BJ (cell line): ENCODE measurements at places on chromosomes 7 and 10. TPM values are rescaled to one million over a fixed set of nuclear protein-coding genes. Genes with fewer than 3 reads are reported as not detected.
A peak's percentile ranks its signal among the peaks of the same experiment; 100 is the strongest.

DNA sequence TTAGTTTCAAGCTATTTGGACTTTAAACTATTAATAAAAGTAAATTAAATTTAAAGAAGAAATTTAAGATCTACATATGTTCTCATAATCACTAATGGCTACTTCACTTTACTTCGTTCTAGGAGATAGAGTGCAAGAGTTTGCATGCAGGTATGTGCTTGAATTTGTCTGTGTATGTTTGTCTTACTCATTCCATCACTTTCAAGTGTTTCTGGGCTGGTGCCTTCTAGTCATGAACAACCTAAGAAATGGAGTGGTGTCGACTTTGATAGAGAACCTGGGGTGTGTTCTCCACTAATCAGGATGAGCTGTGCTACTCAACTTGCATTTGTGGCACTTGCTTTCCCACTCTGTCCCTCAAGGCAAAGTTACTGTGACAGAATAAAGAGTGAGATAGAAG lies 169.9 kb downstream of the KCND2 start:
- no peak for DNase-seq

- DNase-seq: no peak
Observed at GRCh38 chr7:81462672-81463071, 307.2 kb downstream of the HGF start.

DNA sequence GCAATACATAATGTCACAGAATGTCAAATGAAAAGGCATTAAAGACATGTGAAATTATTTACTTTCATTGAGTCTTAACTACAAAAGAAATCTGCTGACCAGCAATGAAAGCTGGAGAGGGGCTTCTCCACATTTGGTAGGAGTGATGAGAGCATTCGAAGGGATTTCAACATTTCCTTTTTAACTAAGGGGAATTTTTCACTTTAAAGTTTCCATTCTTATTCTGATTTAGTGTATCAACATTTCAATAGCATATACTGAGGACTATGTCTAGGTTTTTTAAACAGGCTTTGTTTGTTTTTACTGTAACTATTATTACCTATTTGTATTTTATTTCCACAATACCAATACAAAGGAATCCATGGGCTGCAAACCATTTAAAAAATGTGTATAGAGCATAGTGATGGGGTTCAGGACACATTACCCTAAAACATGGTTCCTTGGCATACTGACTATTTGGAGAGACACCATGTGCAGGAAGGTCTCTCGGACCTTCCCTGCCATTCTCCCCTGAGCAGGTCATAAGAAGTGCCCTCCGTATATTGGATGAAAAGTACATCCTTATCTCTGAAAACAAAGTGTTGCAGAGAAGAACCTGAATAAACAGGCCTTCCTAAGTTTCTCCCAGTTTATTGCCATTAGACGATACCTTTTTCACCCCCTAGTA lies 278.7 kb downstream of the DOCK4 start:
- DNase-seq: no peak

DNA sequence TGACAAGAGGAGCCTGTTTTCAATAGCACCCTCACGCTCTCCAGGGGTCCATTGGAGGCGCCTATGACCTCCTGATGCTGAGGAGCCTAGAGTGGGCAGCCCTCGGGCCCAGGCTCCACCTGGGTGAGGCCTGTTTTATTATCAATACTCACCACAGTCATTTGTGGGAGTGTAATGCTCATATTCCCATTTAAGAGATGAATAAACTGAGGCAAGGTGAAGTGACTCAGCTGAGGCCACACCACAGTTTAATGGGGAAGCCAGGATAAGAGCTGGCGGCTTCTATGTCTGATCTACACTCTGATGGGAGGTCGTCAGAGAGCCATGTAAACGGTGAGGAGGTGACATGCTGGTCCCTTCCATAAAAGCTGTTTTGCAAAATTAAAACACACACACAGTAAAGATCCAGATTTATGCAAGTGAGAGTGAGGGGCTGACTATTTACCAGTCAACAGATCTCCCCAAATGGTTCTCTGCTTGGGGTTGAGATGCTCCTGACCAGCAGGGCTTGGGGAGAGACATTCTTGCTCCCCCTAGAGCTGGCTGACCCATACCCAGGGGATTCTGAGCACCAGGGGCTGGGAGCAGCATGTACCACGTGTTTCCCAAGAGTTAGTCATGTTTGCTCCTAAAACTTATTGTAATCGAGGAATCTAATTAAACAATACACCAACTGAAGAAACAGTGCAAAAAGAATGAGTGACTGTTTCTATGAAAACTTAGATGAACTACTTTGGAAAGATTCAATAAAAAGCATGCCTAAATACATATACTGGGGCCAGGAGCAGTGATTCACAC lies 81.0 kb upstream of the INSIG1 start:
- DNase-seq: no peak

- DNase-seq: peak; percentile 90
Observed at GRCh38 chr7:155166673-155167370, 96.7 kb downstream of the HTR5A start.

DNA sequence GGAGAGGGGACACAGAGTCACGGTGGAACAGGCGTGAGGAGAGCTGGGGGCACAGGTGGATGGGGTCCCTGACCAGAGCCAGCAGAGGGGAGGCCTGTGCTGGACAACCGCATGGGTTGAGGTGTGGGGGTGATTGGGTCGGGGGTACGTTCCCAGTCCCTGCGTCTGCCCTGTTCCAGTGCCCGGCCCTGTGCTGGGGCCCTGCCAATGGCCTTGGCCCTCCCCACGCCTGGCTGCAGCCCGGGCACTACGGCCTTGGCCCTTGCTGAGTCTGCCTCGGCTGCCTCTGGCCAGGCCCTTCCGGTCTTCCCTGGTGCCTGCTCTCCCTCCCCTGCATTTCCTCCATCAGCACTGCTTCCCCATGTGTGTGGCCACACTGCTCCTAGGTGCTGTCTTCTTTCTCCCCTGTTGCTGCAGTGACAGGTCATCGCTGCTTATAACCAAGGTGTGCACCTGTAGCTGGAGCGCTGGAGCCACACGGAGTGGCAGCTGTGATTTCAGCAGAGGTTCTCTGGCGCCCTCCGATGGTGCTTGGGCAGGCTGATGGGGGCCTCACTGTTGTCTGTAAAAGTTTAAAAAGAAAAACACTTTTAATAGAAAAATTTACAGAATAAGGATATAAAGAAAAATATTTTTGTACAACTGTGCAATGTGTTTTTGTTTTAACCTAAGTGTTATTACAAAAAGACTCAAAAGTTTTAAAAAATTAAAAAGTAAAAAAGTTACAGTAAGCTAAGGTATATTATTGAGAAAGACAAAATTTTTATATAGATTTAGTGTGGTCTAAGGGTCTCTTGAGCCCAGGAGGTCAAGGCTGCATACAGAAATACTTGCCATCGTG lies 45.2 kb upstream of the BHLHA15 start:
- no peak for DNase-seq

GRCh38 chr7:36272567-36273269 lies 116.9 kb upstream of the ANLN start:
- no peak for DNase-seq

DNA sequence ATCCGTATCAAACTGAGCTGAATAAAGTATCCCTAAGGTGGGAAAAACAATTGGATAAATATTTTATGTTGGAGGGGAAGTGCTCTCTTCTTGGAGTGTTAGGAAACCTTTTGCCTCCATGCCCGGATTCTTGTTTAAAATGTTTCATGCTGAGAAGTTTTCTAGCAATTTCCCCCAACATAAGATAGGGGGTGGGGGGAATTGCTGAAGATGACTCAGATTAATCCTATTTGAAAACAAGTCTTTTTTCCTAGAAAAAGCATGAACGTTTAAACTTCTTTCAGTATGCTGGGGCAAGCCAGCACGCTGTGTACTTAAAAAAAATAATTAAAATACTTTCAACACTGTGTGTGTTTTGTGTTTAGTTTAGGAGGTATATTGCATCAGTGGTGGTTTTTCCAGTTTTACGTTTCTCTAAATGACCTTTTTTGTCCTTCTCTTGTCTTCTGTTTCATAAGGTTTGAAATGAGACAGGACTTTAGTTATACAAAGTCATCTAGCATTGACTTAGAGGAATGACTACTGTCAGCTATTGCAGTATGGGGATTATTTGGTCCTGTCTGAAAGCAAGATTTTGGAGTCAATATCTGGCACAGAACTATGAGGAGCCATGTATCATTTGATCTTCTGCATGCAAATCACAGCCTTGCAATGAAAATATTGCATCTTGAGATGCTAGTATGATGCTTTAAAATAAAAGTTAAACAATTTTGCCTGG lies 295.9 kb downstream of the GATA3 start:
- no peak for DNase-seq

GRCh38 chr10:101649525-101650085 lies 45.4 kb downstream of the FBXW4 start:
- DNase-seq: no peak

DNA sequence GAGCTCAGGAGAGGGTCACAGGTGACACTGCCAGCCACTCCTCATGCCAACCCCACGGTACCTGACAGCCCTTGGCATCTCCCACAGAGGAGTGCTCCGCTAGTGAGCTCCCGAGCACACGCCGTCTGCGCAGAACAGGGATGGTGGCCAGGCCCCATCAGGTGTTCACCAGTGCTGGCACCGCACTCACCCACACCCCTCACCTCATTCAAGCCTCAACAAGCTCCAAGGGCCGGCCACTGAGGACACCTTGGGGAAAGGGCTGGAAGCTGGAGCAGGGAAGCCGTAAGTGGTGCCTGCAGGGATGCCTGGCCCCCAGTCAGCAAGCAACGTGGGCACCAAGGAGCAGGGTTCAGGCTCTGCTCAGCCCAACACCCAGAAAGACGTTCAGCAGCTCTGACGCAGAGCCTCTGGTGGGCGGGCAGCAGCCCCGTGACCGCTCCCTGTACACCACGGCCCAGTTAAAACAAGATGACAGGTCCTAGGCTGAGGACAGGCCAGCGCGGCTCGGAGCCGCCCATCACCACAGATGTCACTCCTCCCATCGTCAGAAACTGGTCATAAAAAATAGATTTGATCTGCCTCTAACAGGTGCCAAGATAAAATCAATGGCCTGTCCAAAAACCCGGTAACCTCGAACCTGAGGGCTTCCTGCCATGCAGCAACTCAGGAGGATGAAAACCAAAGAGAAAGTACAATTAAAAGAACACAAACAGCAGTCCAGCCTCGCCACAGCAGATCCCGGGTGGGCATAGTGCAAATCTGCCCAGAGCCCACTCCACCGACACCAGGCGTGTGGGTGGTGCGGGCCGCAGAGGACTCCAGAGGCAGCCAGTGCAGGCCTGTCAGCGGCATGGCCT lies 275.9 kb downstream of the MAD1L1 start:
- no peak for DNase-seq

DNA sequence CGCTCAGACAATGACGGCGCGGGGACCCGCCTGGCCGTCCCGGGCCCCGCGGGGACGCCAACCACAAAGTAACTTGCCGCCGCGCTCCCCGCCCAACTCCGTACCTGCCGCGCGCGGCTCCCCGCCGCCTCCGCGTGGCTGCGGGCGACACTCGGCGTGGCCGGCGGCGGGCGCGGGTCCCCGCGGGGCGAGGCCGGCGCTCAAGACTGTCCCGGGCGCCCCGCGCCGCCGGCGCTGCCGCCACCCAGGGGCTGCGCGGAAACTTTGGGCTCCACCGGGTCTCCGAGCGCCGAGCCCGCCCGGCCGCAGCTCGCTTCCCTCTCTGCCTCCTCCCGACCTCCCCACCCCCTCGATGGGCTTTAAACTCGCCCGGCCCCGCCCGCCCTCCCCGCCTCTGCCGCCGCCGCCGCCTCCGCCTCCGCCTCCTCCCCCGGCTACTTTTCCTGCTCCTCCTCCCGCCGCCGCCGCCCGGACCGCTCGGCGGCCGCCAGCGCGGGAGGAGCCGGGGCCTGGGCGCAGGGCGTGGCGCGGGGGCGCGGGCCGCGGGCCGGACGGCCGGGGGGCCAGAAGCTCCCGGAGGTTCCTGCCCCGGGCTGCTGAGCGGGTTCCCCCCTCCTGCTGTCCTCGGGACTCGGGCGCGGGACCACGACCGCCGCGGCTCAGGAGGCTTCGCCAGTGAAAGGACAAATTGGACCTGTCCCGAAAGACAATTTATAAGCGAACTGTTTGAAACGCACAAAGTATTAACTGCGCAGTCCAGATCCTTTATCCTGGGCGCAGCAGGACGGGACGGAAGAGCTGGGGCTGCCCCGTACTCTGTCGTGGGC lies 10.6 kb upstream of the GRB10 start:
- DNase-seq: no peak

GRCh38 chr7:18580950-18581349 lies 85.4 kb downstream of the HDAC9 start:
- no peak for DNase-seq

GRCh38 chr10:7329219-7329618 lies 81.6 kb downstream of the SFMBT2 start:
- DNase-seq: no peak

ETV1 gene
- polyA plus RNA-seq: 4.1 and 5.4 TPM in 2 replicates

PRPS1L1 gene
- not detected in 2 replicates for polyA plus RNA-seq

DLD gene
- 72.4 and 121 TPM in 2 replicates for polyA plus RNA-seq

SPDYE16 gene
- not detected in 2 replicates for polyA plus RNA-seq

AEBP1 gene
- 45.7 and 117 TPM in 2 replicates for polyA plus RNA-seq
